ENCODE measurements at places on chromosomes 16 and 17.

GRCh38 chr17:6927290-6928126 is 68.3 kb upstream of the ALOX12 start:
- DNase-seq, result no peak

- no peak for DNase-seq
Observed at GRCh38 chr17:35448899-35449227, 297 bp upstream of the SLFN13 start.

DNA sequence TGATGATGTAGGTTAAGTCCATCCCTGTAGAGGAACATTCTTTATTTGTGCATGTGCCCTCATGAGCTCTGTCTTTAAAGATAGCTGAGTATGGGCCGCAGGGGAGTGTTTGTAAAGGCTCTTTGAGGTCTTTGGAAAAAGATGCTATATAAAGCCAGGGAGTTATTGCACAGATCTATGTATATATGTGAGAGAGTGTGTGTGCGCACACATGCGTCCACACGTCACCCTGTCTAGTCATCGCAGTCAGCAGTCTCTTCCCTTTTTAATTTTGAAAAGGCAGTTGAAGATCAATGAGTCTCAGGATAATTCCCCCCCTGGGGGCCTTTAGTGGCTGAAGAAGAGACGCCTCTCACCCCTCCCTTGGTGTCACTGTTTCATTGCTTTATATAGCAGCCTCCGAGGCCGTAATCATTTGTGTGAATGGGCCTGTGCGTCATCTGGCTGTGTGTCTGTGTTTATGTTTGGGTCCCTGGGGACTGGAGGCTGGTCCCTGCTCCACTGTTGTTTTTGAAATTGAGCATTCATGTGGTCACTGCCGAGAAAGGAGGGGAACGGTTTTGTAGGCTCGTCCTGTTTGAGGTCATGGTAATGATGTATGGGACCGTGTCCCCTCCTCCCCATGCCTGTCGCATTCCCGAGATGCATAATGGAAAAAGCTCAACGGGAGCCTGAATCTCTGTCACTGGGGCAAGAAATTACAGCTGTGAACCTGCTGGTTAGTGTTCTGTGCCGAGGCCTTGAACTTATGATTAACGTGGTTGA is 143.9 kb downstream of the SNX29 start:
- peak; percentile 76 for DNase-seq

DNA sequence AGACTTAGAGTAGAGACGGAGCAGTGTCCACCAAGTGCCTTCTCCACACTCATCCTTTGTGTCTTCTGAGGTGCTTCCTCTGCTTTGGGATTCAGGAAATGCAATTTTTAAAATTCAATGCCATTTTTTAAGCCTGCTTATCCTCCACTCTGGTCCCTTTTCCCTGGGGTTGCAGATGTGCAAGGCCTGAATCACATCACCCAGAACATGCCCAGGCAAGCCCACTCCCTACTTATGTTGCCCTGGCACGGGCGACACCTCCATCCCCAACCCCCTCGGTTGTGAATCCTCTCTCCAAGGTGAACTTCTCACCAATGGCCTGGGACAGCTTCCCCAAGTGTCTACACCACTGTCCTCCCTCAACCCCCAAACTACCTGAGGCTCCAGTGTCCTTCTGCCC is 116.2 kb downstream of the C17orf67 start:
- no peak for DNase-seq

GRCh38 chr17:28610376-28610775 is 3.6 kb downstream of the RSKR start:
- DNase-seq, result no peak

DNA sequence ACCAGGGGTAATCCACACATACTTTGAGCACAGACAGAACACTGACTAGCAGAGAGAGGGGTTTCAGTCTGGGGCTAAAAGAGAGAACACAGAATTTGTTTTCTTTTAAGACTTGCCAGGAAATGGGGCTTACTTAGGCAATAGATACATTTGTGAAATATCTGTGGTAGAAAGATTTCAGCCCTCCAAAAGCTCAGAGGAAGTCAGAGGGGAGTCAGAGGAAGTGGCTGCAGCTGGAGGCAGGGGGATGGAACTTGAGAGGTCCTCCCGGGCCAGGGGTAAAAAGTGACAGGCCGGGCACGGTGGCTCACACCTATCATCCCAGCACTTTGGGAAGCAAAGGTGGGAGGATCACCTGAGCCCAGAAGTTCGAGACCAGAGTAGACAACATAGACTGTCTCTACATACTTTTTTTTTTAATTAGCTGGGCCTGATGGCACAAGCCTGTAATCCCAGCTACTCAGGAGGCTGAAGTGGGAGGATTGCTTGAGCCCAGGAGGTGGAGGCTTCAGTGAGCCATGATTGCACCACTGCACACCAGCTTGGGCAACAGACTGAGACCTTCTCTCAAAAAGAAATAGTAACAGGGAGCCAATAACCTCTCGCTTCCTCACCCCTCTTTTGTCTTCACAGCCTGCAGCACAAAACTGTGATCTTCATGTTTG is 49.9 kb downstream of the NLRC5 start:
- no peak for DNase-seq

DNA sequence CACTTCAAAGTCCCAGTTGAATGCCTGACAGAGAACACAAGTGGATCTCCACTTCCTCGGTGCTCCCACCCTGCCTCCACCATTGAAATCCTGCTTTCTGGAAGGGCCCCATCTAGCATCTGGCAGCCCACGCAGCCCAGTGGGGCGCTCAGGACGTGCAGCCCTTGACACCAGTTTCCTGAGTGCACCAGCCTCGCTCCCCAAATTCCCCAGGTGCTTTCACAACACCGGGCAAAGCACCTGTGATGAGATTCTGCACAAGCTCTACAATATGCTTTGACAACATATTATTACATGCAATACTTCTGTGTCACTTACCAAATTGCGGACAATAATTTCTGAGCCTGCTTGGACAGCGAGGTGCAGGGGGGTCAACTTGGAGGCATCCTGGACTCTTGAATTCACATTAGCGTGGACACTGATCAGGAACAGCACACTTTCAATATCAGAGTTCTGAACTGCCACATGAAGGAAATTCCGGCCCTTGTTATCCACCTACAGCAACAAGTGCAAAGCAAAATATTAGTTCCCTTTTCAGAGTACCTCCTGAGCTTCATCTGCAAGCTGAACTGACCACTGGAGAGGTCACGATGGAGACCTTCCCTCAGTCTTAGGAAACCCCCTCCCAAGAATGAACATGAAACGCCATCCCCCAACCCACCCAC is 33.9 kb downstream of the CYB5D2 start:
- DNase-seq, result no peak

GRCh38 chr16:82748026-82748425 is 121.3 kb downstream of the CDH13 start:
- no peak for DNase-seq

- no peak for DNase-seq
Observed at GRCh38 chr17:46109603-46110189, 83.5 kb downstream of the KANSL1 start.

DNA sequence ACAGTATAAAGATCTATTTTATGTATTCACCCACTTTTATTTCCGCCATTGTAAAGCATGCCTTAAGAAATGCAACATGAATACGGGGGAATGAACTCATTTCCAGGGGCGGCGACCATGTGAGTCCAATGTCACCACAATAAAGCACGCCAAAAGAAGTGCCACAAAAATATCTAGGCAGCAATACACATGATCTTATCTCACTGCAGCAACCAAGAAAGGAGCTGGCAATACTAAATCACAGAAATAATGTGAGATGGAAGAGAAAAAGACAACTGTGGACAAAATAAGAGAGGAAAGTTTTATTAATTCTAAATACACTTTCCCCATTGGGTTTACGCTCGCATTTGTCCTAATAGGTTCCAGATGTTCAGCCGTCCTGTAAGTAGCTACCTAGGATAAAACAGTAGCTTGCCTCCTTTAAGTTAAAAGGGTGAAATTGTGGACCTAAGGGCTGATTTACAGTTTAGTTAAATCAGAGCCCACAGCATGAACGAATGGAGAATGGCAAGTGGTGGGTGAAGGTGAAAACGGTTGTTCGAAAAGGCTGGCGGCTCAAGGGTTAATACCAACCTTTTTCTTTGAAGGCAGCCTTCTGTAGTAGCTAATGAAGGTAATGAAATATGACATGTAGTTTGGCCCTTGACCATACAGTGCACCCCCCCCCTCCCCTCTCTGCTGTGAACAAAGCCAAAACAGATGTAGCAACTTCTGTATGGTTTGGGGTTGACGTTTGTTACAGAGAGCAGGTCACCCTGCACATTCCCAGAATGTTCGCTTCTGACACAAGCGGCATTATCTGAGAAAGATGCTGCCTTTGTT is 504.2 kb upstream of the PSMD7 start:
- DNase-seq, result peak; percentile 38

GRCh38 chr16:46882940-46883307 is 1.2 kb upstream of the GPT2 start:
- no peak for DNase-seq

Data from BE2C (cell line).